ENCODE measurements at places on chromosomes 2 and 18. TPM values are rescaled to one million over a fixed set of nuclear protein-coding genes. Genes with fewer than 3 reads are reported as not detected.

Gene RESP18
- not detected for total RNA-seq

Gene FNDC4
- total RNA-seq = 3.1 TPM

DNA sequence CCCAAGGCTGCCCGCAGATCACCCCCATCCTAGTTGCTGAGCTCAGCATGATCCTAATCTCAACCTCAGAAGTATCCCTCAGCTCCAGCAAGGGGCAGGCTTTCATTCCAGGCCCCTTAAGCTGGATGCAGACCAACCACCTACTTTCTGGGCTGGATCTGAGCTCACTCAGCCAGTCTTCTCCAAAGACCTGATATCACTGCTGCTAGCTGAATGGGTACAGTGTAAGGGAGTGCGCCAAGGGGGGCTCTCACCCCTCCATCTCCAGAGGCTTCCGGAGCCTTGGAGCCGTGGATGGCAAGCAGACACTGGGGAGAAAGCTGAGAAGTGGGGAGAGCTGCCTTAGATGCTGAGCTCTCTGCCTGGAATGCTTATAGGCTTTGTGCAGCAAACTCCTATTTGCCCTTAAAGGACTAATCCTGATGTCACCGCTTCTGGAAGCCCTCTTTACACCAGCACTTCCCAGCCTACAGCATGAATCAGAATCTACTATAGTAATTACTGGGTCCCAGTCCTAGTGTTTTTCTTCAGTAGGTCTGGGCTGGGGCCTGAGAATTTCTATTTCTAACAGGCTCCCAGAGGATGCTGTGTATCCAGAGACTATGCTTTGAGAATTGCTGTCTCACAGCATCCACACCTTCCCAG, 31.0 kb downstream of the GYPC start:
- no peak for DNase-seq

- DNase-seq = no peak
These were observed 149.9 kb upstream of the RAB6C start for GRCh38 chr2:129829588-129829987.

- DNase-seq = peak; percentile 30
These were observed 74.7 kb downstream of the MERTK start for GRCh38 chr2:111972955-111973565.

- DNase-seq = no peak
These were observed 39.6 kb downstream of the INHBB start for GRCh38 chr2:120385355-120386127.

DNA sequence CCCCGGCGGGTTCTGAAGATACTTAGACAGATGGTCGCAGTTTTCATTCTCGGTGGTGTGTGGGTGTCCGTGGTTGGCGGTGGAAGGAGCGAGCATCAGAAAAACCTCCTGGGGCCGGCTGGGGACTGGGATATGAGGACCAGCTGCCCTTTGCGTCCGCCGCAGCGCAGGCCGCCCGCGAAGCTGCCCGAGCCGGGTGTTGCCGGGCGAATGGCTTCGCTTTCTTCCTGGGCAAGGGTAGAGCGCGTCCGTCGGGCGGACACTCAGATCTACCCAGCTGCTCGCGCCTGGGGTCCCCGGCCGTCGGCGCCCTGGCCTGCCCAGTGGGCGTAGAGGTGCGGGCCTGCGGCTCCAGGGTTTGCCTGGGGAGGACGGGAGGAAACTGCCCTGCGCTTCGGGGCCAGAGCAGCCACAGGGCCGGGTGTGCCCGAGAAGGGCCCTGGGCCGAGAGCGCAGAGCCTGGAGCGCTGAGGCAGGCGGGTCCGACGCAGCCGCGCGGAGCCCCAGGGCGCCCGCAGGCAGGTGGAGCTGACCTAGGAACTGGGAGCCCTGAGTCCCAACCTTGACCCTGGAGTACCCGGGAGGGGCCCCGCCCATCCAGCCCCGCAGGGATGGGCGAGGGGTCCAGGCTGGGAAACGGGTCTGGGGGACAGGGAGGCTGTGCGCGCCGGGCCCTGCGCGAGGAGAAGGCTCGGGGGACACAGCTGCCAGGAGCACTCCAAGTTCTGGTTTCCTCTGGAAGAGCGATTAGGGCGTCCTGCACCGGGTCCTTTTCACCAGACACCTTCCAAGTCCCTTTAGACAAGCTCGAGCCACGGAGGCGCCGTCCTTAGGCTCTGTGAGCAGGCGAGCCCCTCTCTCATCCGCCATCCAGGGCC, 1.3 kb downstream of the TWIST2 start:
- peak; percentile 25 for DNase-seq

- DNase-seq = no peak
These were observed 93.2 kb upstream of the GRB14 start for GRCh38 chr2:164714471-164714870.

Gene SLC4A3
- total RNA-seq = 1.7 TPM

Gene ST6GAL2
- total RNA-seq = 117 TPM

DNA sequence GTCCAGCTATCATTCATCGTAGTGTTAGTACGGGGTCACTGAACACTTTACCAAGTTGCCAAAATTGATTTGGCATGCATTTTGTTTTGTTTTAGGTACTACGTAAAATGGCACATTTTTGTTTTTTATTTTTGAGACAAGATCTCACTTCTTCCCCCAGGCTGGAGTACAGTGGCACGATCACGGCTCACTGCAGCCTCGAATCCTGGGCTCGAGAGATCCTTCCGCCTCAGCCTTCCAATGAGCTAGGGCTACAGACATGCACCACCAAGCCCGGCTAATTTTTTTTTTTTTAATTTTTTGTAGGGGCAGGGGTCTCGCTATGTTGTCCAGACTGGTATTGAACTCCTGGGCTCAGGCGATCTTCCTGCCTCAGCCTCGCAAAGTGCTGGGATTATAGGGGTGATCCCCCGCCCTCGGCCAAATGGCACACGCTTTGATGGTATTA, 786 bp downstream of the TAF1B start:
- no peak for DNase-seq

Gene MC5R
- 1.7 TPM for total RNA-seq

- no peak for DNase-seq
These were observed 19.5 kb upstream of the ASXL3 start for GRCh38 chr18:33558529-33558928.

- peak; percentile 24 for DNase-seq
These were observed 49.6 kb downstream of the GALNT14 start for GRCh38 chr2:31088504-31089195.

Gene CD207
- 0.96 TPM for total RNA-seq

Gene SP140
- total RNA-seq = 8.2 TPM

DNA sequence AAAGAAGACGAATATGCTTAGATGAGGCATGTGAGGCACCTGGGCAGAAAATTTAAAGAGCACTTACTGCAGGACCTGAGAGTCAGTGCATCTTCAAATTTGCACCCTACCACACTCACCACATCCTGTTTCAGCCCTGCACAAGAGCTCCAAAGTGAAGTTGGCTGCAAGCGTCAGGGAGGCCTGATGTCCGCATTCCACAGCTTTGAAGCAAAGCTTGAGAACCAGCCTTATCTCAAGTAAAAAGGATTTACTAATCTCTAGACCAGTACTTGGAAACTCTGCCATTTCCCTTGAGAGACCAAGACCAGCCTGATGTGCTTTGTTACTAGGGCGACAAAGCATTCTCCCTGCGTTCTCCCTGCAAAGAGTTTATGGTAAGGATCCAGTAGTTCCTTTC, 3.4 kb upstream of the ASNSD1 start:
- DNase-seq = peak; percentile 99

GRCh38 chr2:45293182-45293581, 283.9 kb upstream of the SIX2 start:
- no peak for DNase-seq

DNA sequence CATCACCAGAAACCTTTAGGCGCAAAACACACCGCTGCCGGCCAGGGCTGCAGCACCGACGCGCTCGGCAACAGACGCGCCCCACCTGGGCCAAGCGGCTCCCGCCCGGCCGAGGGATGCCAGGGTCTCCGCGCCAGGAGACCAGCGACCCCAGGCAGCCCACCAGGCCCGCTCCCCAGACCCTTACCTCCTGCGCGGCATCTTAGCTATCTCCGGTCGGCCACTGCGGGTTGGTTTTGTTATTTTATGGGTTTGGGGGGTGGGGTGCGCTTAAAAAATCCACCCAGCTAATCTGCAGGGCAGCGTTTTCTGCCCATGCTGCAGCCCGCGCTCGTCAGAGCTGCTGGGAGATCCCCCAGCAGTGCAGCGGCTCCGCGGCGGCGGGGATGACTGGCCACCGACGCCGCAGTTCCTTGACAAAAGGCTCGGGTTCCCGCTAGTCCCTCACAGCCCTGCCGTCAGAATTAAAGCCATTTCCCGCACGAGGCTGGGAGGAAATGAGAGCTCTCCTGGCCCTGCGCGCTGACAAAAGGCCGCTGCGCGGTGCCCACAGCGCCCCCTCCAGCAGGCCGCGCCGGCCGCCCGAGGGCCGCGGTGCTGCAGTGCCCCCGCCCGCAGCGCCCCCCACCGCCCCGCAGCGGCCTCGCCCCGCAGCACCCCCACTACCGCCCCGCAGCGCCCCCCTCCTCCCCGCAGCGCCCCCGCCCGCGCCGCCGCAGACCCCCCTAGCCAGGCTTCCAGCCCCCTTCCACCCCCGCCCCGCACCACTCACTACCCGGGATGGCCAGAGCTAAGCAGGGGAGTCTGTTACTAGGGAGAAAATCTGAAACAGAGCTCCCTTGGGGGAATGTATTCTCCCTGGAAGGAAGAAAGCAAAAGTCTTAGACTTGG, at the start of gene ADD2:
Gene ADD2 (minus strand): TSS at position 502 of the 891 bp plus-strand sequence. CDS start 61,792 bp downstream, outside the sequence.
- DNase-seq = peak; percentile 57

- DNase-seq = no peak
These were observed 10.9 kb downstream of the RBMS1 start for GRCh38 chr2:160482673-160483072.

DNA sequence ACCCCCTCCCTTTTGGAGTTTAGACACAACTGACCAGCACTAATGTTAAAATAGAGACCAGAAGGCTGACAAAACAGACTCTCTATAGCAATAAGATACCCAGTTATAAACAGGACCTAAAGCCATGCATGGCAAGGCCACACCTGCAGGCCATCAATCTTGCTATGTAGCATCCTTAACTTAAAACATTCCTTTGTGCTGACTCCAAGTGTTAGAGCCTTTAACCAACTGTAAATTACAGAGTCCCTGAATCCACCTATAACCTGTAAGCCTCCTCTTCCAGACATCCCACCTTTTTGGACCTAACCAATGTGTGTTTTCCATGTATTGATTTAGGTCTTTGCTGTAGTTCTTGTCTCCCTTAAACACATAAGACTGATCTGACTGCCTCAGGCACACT, 17.9 kb downstream of the ANKMY1 start:
- DNase-seq = no peak

- DNase-seq = peak; percentile 39
These were observed at the start of gene CLIP4 for GRCh38 chr2:29114946-29115609. Gene CLIP4, plus strand, starts transcription at chr2:29115415. Its CDS starts 5,974 bp downstream, at chr2:29121389.

Gene TCF7L1
- 4.3 TPM for total RNA-seq

DNA sequence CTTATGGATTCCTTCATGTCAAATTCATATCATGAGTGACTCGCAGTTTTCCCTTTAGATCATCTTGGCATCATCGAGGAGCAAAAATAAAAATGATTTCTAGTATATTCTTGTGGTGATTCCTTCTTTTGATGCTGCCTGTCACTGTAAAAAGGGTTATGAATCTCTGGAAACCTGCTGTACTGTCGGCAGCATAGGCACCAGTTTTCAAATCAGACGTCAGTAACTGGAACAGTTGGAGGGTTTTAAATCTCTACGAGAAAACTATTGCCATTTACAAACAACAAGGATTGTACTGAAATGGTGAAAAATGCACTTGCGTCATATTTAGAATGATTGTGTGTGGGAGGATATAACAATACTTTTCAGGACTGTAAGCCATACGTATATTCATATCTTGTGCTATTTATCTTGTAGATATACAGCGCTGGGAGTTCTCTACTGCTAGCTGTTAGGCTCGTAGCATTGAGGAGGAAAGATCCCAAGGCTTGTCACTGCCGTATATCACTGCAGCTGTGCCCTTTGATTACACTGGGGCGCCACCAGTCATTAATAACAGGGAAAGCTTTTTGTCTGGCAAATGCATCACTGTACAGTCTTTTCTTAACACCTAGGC, 320.7 kb downstream of the MTX2 start:
- peak; percentile 57 for DNase-seq

Gene RALBP1
- 61.9 TPM for total RNA-seq

Gene SULT1C3
- total RNA-seq = not detected

DNA sequence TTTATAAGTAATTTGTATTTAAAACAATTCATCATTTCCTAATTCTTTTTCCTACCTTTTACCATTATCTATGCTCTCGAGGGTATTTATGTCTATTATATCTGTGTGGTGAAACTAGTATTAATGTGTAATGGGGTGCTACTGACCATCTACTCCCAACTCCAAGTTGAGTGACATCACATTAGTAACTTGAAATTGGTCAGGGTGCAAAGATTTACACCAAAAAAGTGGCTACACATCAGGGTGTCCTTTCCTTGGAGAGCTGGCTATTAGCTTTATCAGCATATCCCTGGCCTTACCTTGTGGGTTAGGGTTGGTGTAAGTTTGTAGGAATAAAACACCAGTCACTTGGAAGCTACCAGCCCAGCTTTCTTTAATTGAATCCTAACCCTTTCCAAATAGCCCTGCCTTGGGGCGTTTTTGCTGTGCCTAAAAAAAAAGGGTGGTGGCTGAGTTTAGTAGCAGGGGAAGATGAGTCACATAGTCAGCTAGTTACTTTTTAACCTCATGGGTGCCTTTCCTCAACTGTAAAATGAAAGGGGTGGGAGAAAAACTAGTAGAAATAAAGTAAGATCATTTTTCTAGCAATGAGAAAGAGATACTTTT, 14.0 kb downstream of the ANXA4 start:
- DNase-seq = peak; percentile 56

Gene ASXL3
- total RNA-seq = 15.9 TPM

DNA sequence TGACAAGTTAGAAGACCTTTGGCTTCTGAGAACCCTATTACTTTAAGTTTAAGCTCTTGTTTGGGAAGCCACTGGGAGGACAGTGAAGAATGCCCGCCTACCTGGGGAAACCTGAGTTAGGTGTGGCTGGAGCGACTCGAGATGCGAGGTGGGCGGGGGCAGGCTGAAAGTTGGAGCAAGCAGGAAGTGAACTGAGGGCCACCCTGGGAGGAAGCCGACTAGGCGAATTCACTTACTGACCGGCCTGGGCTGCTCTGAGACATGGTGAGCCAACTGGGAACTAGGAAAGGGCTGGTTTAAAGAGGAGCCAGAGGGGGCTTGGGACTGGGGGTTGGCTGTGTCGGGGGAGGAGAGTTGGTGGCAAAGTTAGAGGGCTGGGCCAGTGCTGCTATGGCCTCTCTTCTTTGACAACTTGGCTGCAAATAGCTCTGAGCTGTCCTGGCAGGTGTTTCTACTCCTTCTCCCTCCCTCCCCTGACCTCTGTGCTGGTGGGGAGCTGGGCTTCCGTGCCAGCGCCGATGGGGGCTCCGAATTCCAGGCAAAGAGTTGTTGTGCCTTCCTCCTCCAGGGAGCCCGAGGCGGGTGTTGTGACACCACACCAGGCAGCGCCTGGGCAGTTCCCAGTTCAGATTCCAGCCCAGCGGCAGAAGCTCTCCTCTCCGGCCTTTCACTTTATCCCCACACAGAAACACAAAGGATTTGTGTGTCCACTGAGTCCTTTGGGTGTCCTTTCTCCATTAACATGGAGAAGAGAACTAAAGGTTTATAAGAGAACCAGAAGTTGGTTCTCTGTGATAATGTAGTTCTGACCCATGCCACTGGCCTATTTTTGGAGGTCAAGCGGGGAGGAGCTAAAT, at the start of gene VAMP8:
Gene VAMP8 (plus strand): TSS at position 201 of the 857 bp plus-strand sequence. CDS start 61 bp downstream, at position 262.
- DNase-seq = peak; percentile 49

GRCh38 chr2:17966798-17967197, 88.3 kb downstream of the KCNS3 start:
- DNase-seq = no peak

Gene MFSD2B
- 0.48 TPM for total RNA-seq

Gene KANSL1L
- 53.0 TPM for total RNA-seq
